ENCODE measurements at places on chromosomes 4 and X. TPM values are rescaled to one million over a fixed set of nuclear protein-coding genes. Genes with fewer than 3 reads are reported as not detected.
A peak's percentile ranks its signal among the peaks of the same experiment; 100 is the strongest.

The KLF3 gene
- total RNA-seq: 21.2 TPM

DNA sequence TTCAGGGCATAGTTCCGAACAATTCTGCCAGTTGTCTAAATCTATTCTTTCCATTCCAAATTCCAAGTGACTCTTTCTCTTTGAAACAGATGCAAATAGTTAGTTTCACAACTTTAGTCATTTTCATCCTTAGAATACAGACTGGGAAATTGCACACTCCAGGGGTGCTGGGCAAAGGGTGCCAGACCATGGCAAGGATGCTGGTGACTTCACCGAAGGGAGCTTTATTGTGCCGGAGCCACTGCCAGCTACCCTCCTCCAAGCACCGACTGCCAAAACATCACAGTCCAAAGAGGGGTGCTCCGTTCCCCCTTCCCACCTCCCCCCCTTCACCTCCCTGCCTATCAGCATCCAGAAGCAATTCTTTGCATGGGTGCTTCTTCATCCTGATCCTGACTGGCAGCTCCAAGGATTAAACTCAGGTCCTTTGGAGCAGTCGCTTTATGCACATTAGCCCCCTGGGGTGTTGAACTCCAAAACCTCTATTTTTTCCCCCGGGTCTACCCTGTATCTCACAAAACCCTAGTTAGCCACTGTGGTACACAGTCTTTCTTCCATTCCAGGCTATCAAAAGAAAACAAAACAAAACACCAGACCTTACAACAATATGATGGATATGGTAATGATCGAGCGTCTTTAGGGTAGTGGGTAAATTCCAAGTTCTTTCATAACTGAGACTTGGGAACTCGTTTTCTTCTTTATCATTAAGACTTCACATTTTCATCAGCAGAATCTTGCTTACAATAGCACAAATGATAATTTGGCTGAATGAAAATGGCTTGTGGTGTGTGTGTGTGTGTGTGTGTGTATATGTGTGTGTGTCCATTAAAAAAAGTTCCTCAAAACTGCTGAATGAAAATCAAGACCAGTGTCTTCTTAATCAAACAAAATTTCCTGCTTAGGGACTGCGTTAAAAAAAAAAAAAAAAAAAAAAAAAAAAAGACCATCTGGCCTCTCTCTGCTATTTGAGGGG lies 28.7 kb downstream of the MID1 start:
- H3K27ac ChIP-seq: no peak overlapping the region
- no peaks in the 10 kb centered on the region for H3K36me3 ChIP-seq
- no peak for DNase-seq
- no peaks in the 10 kb centered on the region for H3K27me3 ChIP-seq
- H3K4me1 ChIP-seq: no peaks in the 10 kb centered on the region

- no peak overlapping the region for H3K27ac ChIP-seq
- H3K36me3 ChIP-seq: no peaks in the 10 kb centered on the region
- DNase-seq: no peak
- no peaks in the 10 kb centered on the region for H3K27me3 ChIP-seq
Measured at GRCh38 chr4:170305627-170306026, 215.9 kb upstream of the AADAT start.

- H3K4me1 ChIP-seq: no peaks in the 10 kb centered on the region
- no peak overlapping the region for H3K4me3 ChIP-seq
- no peak overlapping the region for H3K27ac ChIP-seq
Measured at GRCh38 chr4:137347371-137347770, 184.9 kb downstream of the PCDH18 start.

DNA sequence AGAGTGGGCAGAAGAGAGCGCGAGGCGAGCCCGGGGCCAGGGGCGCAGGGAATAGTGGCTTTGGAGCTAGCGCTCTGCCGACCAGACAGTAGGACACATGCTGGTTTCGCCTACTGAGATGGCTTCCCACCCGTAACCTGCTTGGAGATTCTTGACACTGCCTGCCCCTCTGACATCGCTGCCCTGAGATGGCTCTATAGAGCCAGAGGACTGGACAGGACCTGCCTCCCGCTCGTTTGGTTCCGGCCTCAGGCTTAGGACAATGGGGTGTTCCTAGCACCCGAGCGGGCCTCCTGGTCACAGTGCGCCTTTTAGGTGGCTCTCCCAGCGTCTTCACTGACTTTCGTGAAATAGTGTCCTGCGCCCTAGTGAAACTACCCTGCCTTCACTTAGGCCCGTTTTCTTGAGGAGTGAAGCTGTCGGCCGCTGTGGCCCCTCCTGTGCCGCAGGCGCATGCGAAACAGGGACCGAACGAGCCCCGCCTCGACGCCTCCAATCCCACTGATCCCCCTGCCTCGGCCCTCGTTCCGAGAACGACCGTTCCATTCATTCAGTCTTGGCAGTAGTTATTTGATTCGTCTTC lies 608 bp downstream of the TAF1 start:
- no peaks in the 10 kb centered on the region for H3K4me1 ChIP-seq
- H3K4me3 ChIP-seq: peak overlapping the region; percentile 55
- no peaks in the 10 kb centered on the region for H3K36me3 ChIP-seq
- H3K27me3 ChIP-seq: no peaks in the 10 kb centered on the region

- H3K4me3 ChIP-seq: no peak overlapping the region
- H3K36me3 ChIP-seq: no peaks in the 10 kb centered on the region
- H3K27me3 ChIP-seq: no peaks in the 10 kb centered on the region
- H3K4me1 ChIP-seq: no peaks in the 10 kb centered on the region
Measured at GRCh38 chr4:131258361-131258760, 1890.7 kb upstream of the PCDH10 start.

DNA sequence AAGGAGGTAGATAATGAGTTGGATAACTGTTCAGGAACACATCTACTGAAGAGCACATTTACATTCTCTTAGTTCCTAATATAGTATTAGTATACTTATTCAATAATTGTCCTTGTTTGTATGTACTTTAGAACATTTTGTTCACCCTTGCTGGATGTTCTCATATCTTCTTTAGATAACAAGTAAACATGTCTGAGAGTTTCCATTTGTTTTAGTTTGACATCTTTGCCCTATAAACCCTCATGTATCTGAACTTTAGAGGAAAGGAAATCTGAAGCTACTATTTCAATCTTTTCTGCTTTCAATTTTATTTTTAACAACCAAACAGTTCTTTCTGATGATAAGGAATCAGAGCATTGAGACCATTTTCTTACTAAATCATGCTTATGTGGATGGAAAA lies 518.6 kb downstream of the RPA4 start:
- no peaks in the 10 kb centered on the region for H3K27me3 ChIP-seq
- no peaks in the 10 kb centered on the region for H3K4me1 ChIP-seq
- no peak overlapping the region for H3K4me3 ChIP-seq
- no peaks in the 10 kb centered on the region for H3K36me3 ChIP-seq
- no peak for DNase-seq

DNA sequence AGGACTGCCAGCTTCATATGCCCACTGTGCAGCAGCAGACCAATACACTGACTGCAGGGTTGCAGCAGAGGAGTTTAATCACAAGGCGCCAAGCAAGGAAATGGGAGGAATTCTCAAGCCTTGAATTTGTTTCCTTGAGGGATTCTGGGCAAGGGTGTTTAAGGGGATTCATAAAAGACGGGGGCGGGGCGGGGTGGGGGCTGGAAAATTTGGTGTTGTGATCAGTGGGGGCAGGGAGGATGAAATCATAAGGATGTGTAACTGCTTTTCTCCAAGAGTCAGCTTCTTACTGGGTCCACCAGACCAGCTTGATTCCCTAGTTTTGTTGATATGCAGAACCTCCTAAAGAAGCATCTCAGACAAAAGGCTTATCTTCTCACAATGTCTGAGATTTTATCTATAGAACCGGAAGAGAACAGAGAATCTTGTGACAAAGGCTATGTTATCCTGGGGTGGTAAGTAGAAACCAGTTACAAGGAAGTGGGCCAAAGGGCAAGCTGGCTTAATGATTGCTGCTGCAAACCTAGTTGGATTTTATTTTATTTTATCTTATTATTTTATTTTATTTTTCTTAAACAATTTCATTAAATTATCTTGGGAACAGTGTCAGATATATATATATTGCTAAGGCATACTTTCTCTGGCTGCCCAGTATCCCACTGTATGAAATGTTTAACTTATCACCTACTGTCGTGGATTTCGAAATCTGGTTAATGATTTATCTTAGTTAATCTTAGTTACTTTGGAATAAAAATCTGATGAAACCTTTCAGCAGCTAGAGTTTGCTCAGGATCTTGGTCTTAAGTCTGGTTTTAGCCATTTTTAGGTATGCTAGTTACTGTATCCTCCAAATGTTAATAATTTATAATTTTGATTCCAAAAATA lies 276.4 kb downstream of the RPA4 start:
- no peaks in the 10 kb centered on the region for H3K27me3 ChIP-seq
- no peaks in the 10 kb centered on the region for H3K36me3 ChIP-seq
- no peak overlapping the region for H3K27ac ChIP-seq
- H3K4me1 ChIP-seq: no peaks in the 10 kb centered on the region

- H3K27ac ChIP-seq: no peak overlapping the region
- H3K4me3 ChIP-seq: no peak overlapping the region
- no peaks in the 10 kb centered on the region for H3K4me1 ChIP-seq
Measured at GRCh38 chr4:124903995-124904722, 191.6 kb upstream of the ANKRD50 start.

DNA sequence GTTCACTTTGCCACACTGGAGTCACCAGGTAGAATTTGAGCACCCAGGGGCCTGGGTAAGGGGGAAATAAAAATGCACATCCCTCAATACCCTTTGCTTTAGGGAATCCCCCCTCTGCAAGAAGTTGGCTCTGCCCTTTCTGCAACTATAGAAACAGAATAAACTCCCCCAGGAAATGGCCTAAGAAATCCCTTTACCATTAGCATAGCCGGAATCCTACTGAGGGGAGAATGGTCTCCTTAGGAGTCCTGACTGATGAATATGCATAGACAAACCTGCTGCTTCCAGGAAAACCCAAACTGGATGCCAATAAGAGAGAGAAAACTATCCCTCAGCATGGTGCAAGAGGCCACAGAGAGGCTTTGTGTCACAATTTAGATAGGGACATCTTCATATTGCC lies 11.0 kb downstream of the EFHC2 start:
- DNase-seq: no peak
- H3K4me1 ChIP-seq: no peaks in the 10 kb centered on the region
- no peaks in the 10 kb centered on the region for H3K27me3 ChIP-seq
- H3K27ac ChIP-seq: no peak overlapping the region

The EREG gene
- total RNA-seq: not detected

DNA sequence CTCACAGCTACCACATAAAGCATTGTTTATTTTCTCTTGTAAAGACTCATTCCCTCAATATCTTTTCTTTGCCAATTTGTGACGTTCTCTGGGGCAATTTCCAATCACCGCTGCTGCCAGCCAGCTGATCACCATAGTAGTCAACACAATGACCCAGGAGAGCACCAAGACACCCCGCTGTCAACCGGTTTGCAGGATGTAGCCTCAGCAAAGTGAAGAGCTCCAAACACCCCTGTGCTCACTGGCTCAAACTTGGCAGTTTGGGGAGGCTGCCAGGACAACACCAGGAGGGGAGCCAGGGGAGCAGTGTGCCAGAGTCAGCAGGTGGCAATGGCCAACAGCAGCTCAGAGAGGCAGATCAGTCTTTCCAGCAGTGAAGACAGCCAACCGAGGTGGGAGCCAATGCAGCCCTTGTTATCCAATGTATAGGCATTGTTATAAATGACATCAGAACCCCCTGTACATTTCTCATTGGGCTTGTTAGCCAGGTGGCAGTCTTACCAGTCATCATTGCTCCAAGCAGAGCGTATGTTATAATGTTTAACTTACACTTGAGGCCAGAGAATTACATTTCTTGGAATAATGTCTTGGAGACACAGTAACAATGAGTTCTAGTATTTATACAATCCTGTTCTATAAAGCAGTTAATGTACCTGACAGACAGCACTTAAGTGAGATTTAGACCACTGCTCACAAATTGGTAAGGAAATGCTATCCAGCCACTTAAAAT lies 274.9 kb upstream of the GK2 start:
- H3K27me3 ChIP-seq: no peaks in the 10 kb centered on the region
- H3K4me1 ChIP-seq: peaks cover 5% of the 10 kb centered on the region
- no peaks in the 10 kb centered on the region for H3K36me3 ChIP-seq

The BEX4 gene
- 125 TPM for total RNA-seq

Data from testis (tissue), 5 donors.